Psoas muscle (tissue), 8 donors: ENCODE measurements at places on chromosomes 16 and 17.

GRCh38 chr16:89197033-89197632 lies 3.2 kb downstream of the SLC22A31 start:
- no peak for DNase-seq

DNA sequence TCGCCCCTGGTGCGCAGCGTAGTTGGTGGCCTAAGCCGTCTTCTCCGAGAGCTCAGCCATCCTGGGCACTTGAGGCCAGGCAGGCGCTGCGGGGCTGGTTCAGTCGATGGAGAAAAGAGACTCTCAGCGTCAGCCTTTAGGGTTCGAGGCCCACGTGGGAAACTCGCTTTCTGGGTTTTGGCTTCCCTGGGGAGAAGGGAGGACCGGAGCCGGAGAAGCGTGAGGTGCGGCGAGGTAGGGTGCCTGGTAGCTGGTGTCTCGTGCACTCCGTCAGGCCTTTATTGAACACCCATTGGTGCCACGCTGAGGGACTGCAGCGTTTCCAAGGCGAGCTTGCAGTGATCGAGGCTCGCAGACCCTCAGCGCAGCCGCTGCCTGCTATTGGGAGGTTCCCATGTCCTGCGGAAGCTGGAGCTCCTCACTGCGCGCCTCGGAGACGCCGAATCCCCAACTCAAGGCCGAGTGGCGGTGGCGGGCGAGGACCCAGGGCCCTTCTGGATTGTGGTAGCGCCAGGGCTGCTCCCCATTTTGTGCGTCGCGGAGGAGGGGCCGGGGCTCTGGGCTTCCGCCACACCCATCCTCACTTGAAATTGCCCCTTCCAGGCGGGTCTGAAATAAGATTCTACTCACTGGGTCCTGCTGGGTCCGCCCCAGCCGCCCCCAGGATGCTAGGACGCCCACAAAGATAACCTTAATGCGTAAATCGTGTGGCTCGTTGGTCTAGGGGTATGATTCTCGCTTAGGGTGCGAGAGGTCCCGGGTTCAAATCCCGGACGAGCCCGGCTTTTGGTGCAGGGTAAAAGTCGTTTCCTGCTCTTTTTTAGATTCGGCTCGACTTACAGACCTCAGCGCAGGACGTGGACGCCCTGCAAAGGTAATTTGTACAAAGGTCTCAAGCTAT lies 1.2 kb downstream of the OR1F1 start:
- DNase-seq = no peak

DNA sequence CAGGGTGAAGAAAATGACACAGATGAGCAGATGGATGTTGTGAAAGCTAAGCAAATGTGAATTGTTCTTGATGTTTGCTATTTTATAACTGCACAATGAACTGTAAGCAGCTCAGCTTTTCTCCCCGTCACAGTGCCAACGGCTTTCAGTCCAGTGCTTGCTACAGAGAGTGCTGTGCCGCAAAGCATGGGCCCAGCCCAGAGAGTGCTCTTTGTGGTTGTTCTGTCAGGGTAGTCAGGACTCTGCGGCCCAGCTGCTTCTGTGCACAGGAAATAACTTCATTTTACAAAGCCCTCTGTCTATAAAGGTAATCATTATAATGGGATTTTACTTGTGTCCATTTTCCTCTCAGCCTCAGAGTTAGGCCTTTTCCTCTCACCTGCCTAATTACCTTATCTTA lies 39.1 kb downstream of the CDRT15 start:
- DNase-seq = no peak

- no peak for DNase-seq
Observed at GRCh38 chr17:72053449-72053848, 67.4 kb upstream of the SOX9 start.

DNA sequence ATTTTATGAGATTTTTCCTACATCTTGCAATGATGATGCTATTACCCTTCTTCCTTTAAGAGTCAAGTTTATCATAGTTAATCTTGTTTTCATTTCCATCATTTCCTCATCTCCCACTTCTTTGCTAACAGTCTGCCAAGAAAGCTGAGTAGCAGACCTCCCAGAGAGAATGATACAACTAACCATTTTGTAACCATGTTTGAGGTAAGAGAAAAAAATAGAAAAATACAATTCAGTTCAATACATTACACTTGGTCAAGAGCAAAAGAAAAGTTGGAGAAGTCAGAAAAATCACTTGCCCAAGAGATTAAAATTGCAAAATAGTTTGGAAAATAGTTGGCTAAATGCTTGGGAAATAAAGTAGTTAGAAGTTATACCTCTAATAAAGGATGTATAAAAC lies 154.4 kb downstream of the ABCA8 start:
- no peak for DNase-seq

DNA sequence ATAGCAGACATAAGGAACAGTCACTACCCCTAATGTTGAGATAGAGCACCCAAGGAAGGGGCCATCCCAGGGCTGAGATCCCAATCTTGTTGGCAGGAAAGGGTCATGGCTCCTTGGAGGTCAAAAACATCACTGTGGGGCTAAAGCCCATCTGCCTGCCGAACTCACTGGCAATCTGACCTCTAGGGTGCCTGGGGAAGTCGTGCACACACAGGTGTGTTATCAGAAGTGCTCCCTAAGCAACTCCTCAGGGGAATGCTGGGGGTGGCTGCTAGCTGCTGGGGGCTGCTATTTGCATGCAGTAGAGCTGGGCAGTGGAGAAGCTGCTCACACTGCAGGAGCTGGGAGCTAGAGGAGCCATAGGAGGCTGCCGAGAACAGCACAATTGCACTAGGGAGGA lies 47.5 kb upstream of the PHOSPHO1 start:
- no peak for DNase-seq

GRCh38 chr17:38507436-38507835 lies 79.2 kb downstream of the ARHGAP23 start:
- no peak for DNase-seq

GRCh38 chr16:67039260-67040020 lies 10.5 kb downstream of the CBFB start:
- no peak for DNase-seq

DNA sequence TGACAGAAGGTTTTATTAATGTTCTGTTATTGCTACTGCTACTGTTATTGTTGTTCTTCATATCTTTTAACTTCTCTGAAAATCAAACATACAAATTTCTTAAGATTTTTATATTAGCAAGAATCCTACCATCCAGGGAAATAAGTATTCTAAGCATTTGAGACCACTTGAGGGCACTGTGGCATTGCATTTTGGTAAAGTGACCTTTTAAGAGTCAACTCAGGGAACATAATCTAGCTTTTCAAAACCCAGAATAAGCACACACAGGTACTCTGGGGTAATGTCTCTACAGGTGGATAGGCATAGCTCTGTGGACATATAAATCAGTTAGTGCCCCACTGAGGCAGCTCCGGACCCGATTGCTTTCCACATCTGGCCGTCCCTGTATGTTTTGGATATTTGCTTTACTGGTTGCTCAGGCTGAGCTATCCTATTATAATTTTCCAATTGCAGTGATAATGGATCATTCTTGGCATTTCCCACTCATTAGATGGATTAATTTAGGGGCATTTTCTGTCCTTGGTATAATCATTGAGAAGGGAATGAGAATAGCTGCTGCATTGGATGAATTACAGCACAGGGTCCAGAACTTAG lies 1425.1 kb upstream of the CDH8 start:
- no peak for DNase-seq

GRCh38 chr17:37671824-37672547 lies 28.7 kb upstream of the DDX52 start:
- no peak for DNase-seq

DNA sequence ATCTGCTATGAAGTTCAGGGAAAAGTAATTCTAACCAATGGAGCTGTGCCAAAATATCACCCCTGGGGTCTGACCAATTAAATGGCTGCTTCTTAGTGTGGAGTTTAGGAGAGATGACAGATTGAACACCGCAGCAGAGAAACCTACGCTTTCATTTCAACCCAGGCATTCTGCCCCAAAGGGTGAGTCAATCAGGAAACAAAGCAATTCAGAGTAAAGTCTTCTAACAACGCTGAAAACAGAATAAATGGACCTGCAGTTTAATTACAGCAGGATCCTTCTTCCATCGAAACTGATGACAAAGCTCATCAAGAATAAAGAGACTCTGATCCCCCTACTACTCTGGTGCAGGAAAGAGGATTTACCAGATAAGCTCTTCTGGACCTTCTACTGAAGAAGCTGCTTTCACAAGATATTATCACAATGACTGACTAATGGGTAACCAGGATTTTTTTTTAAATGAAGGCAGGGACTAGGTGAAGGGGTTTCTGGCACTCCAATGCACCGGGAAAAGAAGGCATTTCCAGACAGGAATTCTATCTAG lies 16.7 kb downstream of the RFFL start:
- DNase-seq = no peak

DNA sequence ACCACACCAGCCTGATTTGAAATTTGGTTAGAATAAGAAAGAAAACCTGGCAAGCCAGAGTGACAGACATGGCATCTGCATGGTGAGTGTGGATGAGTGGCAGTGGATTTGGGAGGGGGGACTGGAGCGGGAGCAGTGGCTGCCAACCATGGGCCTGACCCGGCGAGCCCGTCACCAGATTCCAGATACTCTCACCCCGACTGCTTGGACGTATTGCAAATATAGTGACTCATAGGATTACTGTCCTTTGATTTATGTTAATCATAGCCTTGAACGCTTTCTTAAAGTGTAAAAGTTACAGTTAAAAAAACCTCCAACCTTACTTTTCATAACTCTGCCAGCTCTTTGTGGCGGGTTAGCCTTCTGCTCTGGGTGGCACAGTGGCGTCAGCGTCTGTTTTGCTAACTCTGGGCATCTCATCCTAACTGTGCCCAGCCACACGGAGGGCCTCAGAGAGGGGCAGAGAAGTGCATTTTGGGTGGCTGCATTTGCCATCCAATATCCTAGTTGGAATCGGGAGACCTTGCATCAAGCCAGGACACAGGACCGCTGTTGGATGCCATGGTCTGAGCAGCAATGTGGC lies 26.8 kb upstream of the FOXK2 start:
- DNase-seq = peak; percentile 41

DNA sequence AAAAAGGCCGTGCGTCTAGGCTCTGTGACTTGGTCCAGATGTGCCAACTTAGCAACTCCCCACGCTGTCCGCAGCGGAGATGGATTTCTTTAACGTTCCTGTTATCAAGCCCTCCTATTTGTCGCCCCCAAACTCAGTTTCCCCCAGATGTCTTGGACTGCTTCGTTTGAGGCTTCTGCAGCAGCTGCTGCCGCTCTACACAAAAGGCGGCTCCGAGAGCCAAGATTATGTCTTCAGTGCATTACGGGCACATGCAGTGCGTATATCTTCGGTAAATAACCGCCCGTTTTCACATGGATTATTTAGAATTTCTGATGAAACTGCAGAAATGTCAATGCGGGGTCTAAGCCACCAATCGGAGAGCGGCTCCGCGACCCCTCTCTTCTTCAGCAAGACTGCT lies 240.6 kb upstream of the ZFHX3 start:
- DNase-seq = no peak

DNA sequence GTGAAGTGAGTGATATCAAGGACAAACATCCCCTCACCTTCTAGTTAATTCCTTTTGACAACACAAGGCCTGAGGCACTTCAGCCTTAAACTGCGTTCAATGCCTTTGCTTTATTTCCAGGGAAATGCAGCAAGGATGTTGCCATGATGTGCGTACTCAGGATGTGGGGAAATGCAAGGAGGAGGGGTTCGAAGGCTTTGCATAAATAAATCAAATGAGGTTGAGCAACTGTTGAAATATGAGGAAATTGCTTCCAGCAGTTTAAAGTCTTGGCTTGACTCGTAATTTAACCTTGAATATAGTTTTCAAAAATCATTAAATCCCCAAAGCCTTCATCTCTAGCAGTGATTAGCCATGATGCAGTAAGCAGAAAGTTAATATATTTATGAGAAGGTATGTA lies 81.8 kb upstream of the CCL2 start:
- DNase-seq = no peak

DNA sequence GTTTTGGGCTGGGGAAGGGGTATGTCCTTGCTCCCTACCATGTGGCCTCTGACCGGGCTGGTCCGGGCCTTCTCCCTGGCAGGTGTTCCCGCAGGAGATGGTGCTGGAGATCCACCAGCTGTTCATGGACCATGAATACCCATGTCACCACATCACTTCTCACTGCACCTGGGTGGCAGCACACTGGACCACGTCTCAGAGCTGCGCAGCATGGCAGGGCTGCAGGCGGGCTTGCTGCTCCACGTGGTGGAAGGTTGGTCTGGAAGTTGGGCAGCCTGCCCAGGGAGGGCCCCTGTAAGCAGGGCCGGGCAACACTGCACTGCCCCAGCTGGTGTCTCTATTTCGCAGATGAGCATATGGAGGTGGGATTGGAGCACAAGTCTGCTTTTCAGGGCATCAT lies 169.5 kb upstream of the ZNF267 start:
- DNase-seq = no peak

DNA sequence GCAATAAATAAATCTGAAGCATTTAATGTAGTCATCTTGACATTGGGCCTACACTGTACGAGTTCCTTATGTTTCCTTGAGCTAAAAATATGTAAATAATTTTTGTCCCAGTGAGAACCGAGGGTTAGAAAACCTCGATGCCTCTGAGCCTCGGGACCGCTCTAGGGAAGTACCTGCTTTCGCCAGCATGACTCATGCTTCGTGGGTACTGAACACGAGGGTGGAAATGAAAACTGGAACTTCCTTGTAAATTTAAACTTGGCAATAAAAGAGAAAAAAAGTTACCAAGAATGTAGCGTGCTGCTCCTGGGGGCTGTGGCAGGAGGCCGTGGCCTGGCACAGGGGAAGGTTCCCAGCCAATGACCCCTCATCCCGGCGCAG lies 74.1 kb downstream of the SOCS1 start:
- no peak for DNase-seq

DNA sequence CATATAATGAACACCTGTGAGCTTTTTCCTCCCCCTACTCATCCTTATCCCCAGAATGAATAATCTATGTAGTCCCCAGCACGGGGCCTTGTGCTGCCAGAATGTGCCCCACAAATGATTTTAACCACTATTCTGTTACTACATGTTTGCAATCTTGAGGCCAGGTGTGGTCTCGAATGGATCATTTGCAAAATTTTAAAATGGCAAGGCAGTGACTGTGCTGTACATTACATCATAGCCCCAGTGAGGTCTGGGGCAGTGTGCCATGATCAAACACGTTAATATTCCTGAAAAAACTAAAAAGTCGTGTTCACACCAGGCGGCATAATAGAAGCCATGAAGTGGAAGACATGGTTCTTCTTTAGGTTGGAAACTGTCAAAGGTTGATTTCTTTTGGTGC lies 479.9 kb upstream of the EEF2KMT start:
- no peak for DNase-seq
